Activated naive CD4-positive, alpha-beta T cell treated with anti-CD3 and anti-CD28 coated beads, Interleukin-2, amount 50 U/mL, for 16 hours (primary cell): ENCODE measurements at places on chromosomes 6 and 20.

DNA sequence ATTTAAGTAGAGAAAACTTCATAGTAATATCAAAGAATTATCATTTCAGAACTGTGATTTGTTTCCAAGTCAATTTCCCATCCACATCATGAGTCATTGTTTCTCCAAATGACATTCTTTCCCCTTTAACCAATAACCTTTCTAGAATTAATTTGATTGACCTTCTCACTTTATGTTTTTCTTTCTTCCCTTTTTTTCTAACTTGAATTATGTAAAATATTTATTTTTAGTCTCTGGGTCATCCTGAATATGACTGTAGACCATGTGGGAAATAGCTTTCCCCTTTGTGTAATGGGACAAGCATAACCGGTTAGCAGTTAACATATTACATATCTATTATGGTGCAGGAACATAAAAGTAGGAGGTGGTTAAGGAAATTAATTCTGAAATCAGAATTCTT is 291.1 kb downstream of the GJA1 start:
- DNase-seq: no peak

GRCh38 chr6:70857387-70858077 is 99.3 kb downstream of the B3GAT2 start:
- DNase-seq: no peak

DNA sequence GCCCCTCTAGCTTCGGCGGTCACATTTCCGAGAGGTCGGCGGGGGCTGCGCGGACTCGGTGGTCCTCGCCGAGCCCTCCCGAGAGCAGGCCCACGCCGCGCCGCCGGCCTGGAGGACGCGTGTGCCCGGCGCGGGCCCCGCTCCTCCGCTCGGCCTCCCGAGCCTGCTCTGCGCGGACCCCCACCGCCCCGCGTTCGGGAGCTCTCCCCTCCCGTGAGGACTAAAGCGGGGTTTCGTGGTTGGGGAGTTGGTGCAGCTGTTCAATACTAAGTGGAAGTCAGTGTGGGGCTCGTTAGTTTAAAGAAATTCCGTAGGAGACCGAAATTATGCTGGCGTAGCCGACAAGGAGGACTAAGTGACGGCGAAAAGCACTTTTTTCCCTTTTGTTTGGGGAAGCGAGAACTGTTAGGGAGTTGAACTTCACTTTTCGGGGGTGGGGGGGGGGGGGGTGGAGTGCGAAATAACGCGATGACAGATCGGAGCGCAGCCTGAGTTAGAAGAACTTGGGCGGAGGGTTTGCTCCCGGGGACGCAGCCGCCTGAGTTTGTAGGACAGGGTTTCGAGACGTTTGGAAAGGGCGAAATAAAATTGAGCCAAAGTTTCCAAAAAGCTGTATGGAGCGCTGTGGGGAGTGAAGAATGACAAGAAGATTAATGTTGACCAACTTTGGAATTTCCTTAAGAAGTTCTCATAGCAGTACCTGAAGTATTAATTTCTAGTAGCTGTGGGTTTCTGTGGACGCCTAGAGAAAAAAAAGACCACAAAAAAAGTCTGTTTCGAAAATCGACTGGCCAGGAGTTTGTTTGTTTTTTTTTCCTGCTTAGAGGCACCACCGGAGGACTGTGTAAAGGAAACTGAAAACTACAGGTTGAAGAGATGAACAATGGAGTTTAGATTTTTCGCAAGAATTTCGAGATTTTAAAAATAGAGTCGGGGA is 1.4 kb downstream of the QKI start:
- DNase-seq: peak; percentile 34

GRCh38 chr6:88538130-88538706 is 372.1 kb upstream of the CNR1 start:
- no peak for DNase-seq

DNA sequence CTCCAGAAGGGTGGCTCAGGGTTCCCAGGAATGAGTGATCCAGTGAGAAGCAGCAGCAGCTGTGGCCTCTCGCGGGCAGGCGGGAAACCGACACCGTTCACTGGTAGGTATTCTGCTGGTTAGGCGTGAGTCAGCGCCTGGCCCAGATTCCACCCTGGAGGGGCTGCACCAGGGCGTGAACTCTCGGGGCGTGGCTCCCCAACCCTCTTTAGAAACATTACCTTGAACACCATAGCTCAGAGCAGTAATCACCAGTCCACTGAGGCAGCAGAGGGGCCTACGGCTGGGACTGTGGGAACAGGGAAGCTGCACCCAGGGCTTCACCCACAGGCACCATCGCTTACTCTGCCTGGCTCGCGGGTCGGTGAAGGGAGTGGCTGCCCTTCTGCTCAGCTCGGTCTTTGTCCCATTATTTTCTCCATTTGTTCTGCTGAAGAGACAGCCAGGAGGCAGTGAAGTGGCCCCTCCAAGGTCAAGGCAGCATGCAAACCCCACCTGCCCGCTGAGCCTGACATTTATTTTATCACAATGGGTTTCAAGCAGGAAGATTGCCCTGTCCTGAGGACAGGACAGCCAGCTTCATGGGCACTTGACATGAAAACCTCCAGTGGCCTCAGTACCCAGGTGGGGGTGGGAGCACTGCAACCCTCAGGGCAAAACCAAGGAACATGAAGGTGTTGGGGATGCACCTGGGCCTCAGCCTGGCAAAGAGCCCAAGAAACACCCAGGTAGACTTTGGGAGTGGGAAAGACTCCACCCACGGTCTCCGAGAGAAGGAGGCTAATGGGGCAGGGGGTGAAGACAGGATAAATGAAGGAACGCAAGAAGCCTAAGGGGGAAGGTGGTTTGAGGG is 51.0 kb upstream of the CD93 start:
- no peak for DNase-seq

DNA sequence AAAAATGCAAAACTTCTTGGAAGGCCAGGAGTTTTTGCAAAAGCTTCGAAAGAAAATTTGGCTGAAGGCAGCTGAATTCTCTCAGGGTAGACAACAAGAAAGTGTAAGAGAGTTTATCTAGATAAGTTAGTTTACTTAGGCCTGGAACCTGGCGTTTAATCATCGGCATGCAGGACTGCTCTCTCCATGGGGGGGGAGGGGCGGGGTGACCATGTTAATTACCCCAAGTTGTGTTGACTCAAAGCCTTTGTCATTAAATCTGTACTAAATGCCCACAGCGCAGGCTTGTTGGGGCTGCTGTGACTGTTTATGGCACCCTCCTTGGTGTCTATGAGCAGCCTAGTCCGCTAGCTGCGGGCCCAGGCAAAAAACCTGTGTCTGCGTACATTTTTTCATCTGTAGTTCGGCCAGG is 20.1 kb upstream of the ZNF451 start:
- DNase-seq: no peak

GRCh38 chr6:31149827-31150447 is 7.7 kb downstream of the CCHCR1 start:
- no peak for DNase-seq

- DNase-seq: no peak
Measured at GRCh38 chr6:55449225-55449624, 122.0 kb downstream of the GFRAL start.

- no peak for DNase-seq
Measured at GRCh38 chr6:3884007-3884745, 35.0 kb downstream of the FAM50B start.

DNA sequence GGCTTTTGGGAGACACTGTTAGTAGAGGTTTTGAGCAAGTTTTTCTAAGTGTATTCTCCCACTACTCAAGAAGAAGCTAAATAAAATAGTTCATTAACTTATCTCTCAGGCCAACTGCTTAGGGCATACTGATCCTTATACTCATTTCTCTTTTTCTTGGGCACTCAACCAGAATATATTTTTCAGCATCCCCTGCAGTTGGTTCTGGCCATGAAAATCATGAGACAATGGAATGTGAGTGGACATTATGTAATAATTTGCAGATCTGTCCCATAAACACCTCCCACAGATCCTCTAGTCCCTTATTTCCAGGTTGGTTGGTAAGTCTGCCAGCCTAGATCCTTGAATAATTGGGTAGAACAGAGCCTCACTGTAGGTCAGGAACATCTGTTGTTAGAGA is 136.7 kb downstream of the AIG1 start:
- DNase-seq: no peak

GRCh38 chr6:89944826-89945407 is 50.6 kb downstream of the GJA10 start:
- no peak for DNase-seq
